NCI-H526 (cell line): ENCODE measurements at places on chromosomes 2 and 18.
A peak's percentile ranks its signal among the peaks of the same experiment; 100 is the strongest.

- no peak for DNase-seq
Measured at GRCh38 chr2:134431838-134432434, 178.1 kb downstream of the MGAT5 start.

DNA sequence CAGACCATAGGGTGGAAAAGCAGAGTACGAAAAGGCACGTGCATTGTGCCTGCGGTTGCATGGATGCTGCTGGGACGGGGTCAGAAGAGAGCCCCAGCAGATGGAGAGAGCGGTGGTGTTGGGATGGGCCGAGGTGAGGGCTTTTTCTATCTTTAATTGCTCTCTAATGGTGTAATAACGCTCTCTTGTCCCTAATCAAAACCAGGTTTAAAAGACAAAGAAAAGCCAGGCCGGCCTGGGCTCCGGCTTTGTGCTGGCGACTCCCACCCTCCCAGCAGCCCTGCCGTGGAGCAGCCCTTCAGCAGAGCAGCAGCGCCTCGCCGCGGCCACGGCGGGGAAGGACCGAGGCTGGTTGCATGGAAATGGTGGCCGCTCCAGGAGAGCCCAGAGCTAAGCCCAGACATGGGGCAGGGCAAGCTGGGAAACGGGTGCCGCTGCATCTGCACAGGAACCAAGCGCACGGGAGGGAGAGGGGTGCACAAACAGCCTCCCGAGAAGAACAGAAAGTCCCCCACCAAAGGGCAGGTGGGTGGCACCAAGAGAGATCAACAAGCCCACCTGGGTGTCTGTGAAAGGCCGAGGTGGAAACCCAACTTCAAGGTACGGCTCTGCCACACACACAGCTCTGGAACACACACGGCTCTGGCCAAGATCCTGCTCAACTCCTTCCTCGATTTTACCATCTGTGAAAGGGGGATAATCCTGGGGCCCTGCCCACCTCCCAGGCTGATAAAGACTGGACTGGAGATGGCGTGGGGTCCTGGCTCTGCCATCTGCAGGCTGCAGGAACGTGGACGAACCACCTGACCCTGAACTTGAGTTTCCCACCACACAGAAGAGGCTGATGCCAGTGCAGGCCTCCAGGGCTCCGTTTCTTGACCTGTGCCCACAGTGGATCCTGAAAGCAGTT lies 15.0 kb downstream of the HS1BP3 start:
- DNase-seq: peak; percentile 19

- peak; percentile 0 for DNase-seq
Measured at GRCh38 chr18:9870431-9871008, 15.3 kb upstream of the TXNDC2 start.

- no peak for DNase-seq
Measured at GRCh38 chr2:45840481-45840880, 189.0 kb downstream of the PRKCE start.

GRCh38 chr2:45711224-45711623 lies 59.7 kb downstream of the PRKCE start:
- no peak for DNase-seq

DNA sequence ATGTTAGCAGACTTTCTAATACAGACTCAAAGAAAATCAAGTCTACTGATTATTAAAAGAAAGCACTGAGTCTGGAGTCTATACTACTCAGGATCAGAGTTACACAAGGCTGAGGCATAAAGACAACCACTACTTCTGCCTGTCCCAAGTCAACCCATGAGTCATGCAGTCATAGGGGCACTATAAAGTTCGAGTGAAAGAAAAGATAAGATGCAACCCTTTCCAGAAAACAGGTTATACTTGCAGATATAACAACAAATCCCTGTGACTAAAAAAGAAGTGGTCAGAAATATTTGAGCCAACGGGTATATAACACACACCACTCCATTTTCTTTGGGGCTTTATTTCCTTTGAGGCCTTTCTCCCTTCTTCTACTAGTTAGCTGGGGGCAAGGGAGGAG lies 18.6 kb upstream of the SCRN3 start:
- DNase-seq: no peak
